Stimulated activated CD4-positive, alpha-beta T cell treated with anti-CD3 and anti-CD28 coated beads, Interleukin-12 subunit alpha, Interleukin-12 subunit beta, amount 100 ng/mL, for 48 hours (primary cell): ENCODE measurements at places on chromosomes 2 and 18.

- no peak for DNase-seq
Measured at GRCh38 chr18:44988821-44989587, 308.3 kb downstream of the SETBP1 start.

GRCh38 chr2:175576270-175576669 is 394.8 kb upstream of the ATP5MC3 start:
- DNase-seq = no peak

DNA sequence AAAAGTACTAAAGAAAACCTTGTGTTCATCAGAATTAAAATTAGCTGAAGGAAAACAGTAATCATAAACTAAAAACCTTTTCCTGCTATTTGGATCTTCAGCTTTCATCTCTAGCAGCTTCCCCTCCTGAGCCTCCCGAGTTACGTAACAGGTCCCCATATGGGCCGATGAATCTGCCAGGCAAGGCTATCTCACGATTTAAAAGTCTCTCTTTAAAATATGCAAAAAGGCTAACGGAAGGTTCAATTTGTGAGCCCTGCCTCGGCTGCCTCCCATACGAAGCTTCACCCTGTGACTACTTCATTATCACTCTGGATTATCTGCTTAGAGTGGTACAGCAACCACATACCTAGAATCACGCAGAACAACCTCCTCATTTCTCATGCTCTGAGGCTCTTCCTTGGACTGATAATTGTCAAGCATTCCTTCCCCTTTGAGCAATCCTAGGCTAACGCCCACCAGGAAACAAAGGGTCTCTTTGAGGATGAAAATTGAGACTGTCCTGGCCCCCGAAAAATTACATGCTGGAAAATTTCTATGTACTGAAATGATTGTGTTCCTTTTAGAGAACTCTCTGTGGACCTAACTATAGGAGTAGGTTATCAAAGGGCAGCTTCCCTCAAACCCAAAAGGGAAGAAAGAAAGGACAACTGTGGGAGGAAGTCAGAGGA is 147.4 kb downstream of the ZEB2 start:
- DNase-seq = no peak

GRCh38 chr2:119702203-119702917 is 23.4 kb downstream of the TMEM177 start:
- no peak for DNase-seq

- peak; percentile 28 for DNase-seq
Measured at GRCh38 chr18:38940863-38941531, 1375.4 kb upstream of the CELF4 start.

DNA sequence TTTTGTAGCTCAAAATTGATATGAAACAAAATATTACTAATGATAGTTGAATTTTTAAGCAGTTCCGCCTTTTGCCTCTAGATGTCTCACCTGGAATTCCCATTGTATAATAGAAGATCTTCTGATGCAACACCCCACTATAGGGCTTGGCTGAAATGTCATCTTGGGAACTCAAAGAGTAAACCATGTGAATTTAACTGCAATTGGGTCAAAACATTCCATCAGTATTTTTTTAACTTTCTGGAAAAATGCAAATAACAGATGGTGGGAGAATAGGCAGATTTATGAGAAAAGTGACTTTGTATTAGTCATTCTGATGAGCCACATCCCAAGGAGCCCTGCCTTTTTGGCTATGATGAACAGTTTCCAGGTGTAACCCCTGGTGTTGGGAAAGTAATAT is 489.9 kb downstream of the NYAP2 start:
- DNase-seq = peak; percentile 9

DNA sequence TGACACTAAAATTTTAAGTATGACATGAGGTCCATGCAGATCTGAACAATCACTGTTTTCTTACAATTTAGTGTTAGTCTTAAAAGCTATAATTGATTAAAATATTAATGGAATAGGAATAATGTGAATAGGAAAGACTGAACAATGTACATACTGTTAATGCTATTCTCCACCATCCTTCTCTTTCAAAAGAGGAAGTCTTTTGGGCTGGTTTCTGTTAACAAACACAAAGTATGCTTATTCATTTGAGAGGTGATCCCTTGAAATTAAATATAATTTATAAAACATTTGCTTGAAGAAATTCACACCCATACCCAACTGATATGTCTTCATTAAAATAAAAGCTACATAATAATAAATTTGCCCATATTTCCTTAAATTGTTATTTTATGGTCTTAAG is 2.3 kb downstream of the STPG4 start:
- DNase-seq = no peak

DNA sequence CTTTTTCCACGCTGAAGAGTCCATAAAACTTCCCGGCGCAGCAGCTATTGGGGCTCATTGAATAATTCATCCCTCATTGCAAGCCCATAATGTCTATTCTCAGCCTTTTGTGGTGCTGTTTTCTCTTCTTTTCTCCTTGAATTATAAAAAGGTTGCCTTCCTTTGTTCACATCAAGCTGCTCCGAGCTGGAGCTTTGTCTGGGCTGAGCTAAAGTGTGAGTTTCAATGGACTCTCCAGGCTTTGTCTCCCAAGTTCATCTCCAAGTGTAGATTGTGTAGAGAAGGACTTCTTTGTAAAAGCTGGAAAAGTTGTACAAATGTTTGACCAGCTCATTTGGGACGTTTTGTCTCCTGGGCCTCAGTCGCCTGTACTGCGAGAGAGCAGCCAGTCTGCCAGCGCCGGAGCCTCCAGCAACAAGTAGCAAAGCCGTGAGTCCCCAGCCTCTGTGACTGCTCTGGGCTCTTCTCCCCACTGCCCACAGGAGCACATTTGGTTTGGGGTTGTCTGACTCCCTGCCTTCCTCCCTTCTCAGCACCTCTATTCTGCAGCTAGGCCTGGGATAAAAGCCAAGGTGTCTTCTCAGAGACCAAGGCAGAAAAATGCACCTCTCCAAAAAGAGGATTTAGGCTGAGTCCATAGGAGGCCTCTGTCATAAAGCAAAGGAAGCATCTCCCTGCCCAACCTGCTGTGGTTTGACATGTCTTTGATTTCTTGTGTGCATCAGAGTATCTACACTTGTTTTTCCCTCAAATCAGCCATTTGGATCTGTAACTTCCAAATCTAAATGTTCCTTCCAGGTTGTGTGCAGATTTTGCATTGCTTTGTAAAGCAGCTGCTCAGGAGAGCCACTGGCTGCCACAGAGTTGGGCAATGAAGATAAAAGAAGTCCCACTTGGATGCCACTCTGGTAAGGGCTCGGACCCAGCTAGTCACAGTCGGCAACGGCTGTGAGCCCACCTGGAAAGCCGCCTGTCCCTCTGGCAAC is 6.4 kb downstream of the PAX3 start:
- DNase-seq = no peak

GRCh38 chr18:10070561-10071000 is 156.8 kb downstream of the VAPA start:
- no peak for DNase-seq

DNA sequence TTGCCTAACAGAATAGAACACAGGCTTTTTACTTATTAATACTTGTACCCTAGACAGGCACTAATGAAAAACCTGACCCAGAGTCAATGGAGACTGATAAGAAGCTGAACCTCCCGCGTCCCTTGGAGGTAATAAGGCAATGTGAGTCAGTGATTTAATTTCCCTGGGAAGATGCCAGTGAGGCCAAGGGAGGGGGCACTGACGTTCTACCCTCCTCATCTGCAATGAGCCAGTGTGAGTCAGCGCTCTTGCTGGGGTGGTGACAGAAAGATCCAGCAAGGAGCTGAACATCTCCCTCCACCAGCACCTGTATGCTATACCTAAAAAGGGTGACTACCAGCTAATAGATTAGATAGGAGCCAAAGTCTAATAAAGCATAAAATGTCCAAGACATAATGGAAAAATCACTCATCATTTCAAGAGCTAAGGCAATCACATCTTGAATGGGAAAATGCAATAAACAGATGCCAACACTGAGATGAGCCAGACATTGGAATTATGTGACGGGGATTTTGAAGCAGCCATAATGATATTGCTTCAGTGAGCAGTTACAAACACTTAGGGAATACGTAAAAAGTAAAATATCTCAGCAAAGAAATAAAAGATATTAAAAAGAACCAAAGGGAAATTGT is 116.9 kb downstream of the TPGS2 start:
- DNase-seq = no peak

- no peak for DNase-seq
Measured at GRCh38 chr18:36149514-36150289, 20.0 kb downstream of the ELP2 start.

- DNase-seq = no peak
Measured at GRCh38 chr2:118925476-118925875, 16.5 kb upstream of the MARCO start.
